HepG2 (cell line): ENCODE measurements at places on chromosomes 2 and 18. TPM values are rescaled to one million over a fixed set of nuclear protein-coding genes. Genes with fewer than 3 reads are reported as not detected.
A peak's percentile ranks its signal among the peaks of the same experiment; 100 is the strongest.

The FAM228A gene
- total RNA-seq, result not detected in 2 replicates

The LYG2 gene
- 0.15 TPM in 1 of 2 replicates, not detected in the other for total RNA-seq

The KATNAL2 gene
- not detected in 2 replicates for total RNA-seq

The MC4R gene
- not detected in 2 replicates for total RNA-seq

- no peaks in the 10 kb centered on the region for H3K36me3 ChIP-seq
- peaks cover 7% of the 10 kb centered on the region; the same call in 1 of the 2 replicates for H3K27me3 ChIP-seq
- no peak overlapping the region for H3K27ac ChIP-seq
- no peak for DNase-seq
- H3K4me1 ChIP-seq, result peaks cover 17% of the 10 kb centered on the region
Measured at GRCh38 chr2:10080536-10081304, 509 bp upstream of the CYS1 start.

- no peak overlapping the region for H3K27ac ChIP-seq
- DNase-seq, result peak; percentile 14
- no peaks in the 10 kb centered on the region for H3K36me3 ChIP-seq
- no peaks in the 10 kb centered on the region for H3K4me1 ChIP-seq
Measured at GRCh38 chr2:118539290-118539689, 308.2 kb downstream of the EN1 start.

- no peaks in the 10 kb centered on the region for H3K36me3 ChIP-seq
- DNase-seq, result no peak
Measured at GRCh38 chr18:67924656-67925055, 408.1 kb upstream of the DSEL start.

DNA sequence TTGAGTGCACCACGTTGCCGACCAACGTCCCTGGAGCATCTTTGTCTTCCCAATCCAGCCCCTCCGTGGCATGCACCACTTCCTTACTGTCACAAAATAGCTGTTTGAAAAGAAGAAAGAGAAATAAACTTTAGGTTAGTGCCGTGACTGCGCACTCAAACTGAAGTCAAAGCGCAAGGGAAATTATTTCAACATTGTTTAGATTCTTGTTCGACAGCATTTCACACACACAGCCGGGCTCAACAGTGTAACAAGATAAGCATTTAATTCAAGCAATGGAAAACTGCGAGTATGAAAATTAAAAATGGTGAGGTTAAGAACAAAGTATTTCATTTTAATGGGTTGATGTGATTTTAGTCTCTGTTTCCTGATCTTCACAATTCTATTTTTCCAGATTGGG, 108.6 kb downstream of the NXPH2 start:
- no peak for DNase-seq
- H3K4me3 ChIP-seq, result no peak overlapping the region
- no peaks in the 10 kb centered on the region for H3K36me3 ChIP-seq
- H3K4me1 ChIP-seq, result no peaks in the 10 kb centered on the region

DNA sequence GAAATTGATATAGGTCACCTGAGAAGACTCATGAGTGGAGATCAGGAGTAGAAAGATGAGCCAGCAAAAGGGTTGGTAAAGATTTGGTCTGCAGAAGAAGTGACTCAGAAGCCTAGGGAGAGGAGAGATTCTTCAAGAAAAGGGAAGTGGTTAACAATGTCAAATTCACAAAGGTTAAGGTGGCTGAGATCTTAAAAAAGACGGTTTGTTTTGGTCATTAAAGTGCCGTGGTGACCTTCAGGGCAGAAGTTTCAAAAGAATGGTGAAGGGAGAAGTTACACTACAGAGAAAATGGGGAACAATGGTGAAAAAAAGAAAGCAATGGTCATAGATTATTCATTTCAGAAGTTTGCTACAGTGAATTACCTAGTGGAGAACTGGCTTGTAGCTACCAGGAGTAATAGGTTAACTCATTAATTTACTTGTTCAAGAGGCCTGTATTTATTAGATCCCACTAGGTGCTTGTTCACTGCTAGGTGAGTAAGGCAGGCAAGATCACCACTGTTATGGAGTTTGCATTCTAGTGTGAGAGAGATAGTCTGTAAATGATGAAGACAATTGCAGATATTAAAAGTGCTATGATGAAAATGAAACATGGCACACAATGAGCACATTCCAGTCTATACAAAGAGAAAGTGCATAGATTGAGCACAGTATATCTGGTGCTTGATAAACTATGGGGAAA, 43.0 kb downstream of the FBXO48 start:
- no peaks in the 10 kb centered on the region for H3K4me1 ChIP-seq
- H3K36me3 ChIP-seq, result no peaks in the 10 kb centered on the region
- no peak overlapping the region for H3K27ac ChIP-seq

- H3K36me3 ChIP-seq, result peaks cover 21% of the 10 kb centered on the region; the same call in 2 of the 3 replicates
- no peak overlapping the region for H3K4me3 ChIP-seq
- H3K4me1 ChIP-seq, result 0 out of 2 replicates have a peak, but pooled peaks cover 10% of the 10 kb centered on the region
- H3K27ac ChIP-seq, result no peak overlapping the region
- DNase-seq, result no peak
Measured at GRCh38 chr2:43279317-43279840, 53.0 kb upstream of the ZFP36L2 start.

DNA sequence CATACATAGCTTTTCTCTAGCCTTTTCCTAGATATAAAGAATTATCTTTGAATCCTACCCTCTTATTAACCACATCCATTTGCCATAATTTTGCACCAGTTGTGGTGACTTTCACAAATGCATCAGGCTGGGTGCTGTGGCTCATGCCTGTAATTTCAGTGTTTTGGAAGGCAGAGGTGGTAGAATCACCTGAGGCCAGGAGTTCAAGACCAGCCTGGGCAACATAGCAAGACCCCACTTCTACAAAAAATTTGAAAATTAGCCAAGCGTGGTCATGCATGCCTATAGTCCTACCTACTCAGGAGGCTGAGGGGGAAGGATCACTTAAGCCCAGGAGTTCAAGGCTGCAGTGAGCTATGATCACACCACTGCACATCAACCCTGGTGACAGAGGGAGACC, 672.4 kb upstream of the CHAC2 start:
- no peaks in the 10 kb centered on the region for H3K36me3 ChIP-seq
- no peak for DNase-seq
- H3K27me3 ChIP-seq, result no peaks in the 10 kb centered on the region

- no peak overlapping the region for H3K27ac ChIP-seq
- no peak overlapping the region for H3K4me3 ChIP-seq
- H3K4me1 ChIP-seq, result no peaks in the 10 kb centered on the region
- no peak for DNase-seq
- H3K36me3 ChIP-seq, result no peaks in the 10 kb centered on the region
Measured at GRCh38 chr2:212961255-212961654, 190.2 kb downstream of the IKZF2 start.

DNA sequence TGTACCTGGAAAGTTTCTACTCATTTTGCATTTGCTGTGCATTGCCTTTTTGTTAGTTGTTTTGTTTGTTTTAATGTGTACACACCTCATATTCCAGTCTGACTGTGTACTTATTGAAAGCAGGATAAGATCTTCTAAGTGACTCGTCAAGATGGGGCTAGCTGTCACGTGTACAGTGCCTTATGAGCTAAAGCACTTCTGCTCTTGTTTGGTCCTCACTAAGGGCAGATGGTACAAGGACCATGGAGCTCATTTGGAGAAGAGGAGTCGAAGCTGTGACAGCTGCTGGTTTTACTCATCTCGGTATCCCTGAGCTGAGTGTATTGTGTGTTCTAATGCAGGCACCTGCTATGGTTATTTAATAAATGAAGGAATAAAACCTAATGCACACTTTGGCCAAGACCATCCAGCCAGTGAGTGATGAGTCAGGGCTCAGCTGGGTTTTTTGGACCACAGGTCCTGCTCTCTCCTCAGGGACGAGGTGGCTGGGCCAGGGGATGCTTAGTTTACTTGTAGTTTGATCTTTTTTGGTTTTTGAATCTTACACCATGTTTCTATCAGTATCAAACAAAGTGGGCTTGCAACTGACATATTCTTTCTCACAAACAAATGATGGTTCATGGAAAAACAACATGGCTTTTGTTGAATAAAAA, 152.5 kb upstream of the APCDD1 start:
- H3K27me3 ChIP-seq, result no peaks in the 10 kb centered on the region
- H3K4me1 ChIP-seq, result peaks cover 8% of the 10 kb centered on the region; the same call in 1 of the 2 replicates
- DNase-seq, result no peak
- no peak overlapping the region for H3K27ac ChIP-seq
- no peaks in the 10 kb centered on the region for H3K36me3 ChIP-seq

GRCh38 chr2:231617059-231617926, 24.6 kb downstream of the TEX44 start:
- no peaks in the 10 kb centered on the region for H3K36me3 ChIP-seq
- H3K27ac ChIP-seq, result no peak overlapping the region
- DNase-seq, result no peak
- H3K4me1 ChIP-seq, result peaks cover 63% of the 10 kb centered on the region
- H3K27me3 ChIP-seq, result peaks cover 22% of the 10 kb centered on the region; the same call in 2 of the 3 replicates

- no peak for DNase-seq
- no peaks in the 10 kb centered on the region for H3K4me1 ChIP-seq
- H3K36me3 ChIP-seq, result no peaks in the 10 kb centered on the region
- no peak overlapping the region for H3K27ac ChIP-seq
- no peaks in the 10 kb centered on the region for H3K27me3 ChIP-seq
Measured at GRCh38 chr2:156526950-156527636, 90.9 kb downstream of the GPD2 start.

GRCh38 chr2:175462246-175462645, 280.7 kb upstream of the ATP5MC3 start:
- no peaks in the 10 kb centered on the region for H3K36me3 ChIP-seq
- no peak for DNase-seq
- H3K27me3 ChIP-seq, result no peaks in the 10 kb centered on the region; the same call in 1 of the 2 replicates
- peaks cover 15% of the 10 kb centered on the region for H3K4me1 ChIP-seq
- no peak overlapping the region for H3K4me3 ChIP-seq
- no peak overlapping the region for H3K27ac ChIP-seq

- no peak for DNase-seq
- no peak overlapping the region for H3K4me3 ChIP-seq
- H3K27me3 ChIP-seq, result no peaks in the 10 kb centered on the region
- no peak overlapping the region for H3K27ac ChIP-seq
- H3K36me3 ChIP-seq, result 0 out of 3 replicates have a peak, but pooled peaks cover 5% of the 10 kb centered on the region
Measured at GRCh38 chr18:39773646-39774045, 2181.4 kb upstream of the PIK3C3 start.

GRCh38 chr2:141523199-141523598, 607.6 kb downstream of the LRP1B start:
- H3K36me3 ChIP-seq, result no peaks in the 10 kb centered on the region
- H3K4me1 ChIP-seq, result 0 out of 2 replicates have a peak, but pooled peaks cover 2% of the 10 kb centered on the region
- DNase-seq, result no peak
- H3K27me3 ChIP-seq, result no peaks in the 10 kb centered on the region
- H3K27ac ChIP-seq, result no peak overlapping the region
